Activated CD4-positive, alpha-beta T cell treated with anti-CD3 and anti-CD28 coated beads, Interleukin-2, amount 10 ng/mL, durations not matched to agents 7 days and 5 days (primary cell): ENCODE measurements at places on chromosomes 12 and 14. TPM values are rescaled to one million over a fixed set of nuclear protein-coding genes. Genes with fewer than 3 reads are reported as not detected.

DNA sequence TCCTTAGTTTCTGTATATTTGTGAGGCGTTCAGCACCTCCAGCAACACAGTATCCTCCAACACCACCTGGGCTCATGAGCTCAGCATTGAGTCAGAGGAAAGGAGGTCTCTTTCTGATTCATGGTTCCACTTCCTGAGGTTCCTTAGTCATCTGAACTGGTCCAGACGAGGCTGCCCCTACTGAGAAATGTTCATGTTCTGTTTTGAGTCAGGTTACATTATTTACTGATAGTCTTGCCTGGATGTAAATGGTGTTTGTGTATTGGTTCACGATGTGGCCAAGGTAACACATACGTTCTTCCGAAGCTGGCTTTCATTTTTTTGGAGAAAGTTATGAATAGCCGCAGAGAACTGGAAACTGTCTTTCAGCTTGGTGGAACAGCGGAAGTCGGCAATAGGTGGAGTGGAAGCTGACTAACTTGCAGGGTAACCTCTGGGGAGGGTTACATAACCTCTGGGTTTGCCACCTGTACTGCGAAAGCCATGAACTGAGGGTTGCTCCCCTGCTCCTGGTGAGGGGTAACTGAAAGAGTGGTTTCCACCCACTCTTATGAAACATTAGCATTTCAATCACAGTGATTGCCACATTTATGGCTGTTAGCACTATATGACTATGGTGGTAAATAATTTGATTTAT, 42.2 kb upstream of the MANSC4 start:
- H3K27me3 ChIP-seq, result peaks cover 30% of the 10 kb centered on the region
- H3K4me3 ChIP-seq, result peak overlapping the region; percentile 14
- H3K4me1 ChIP-seq, result peaks cover 29% of the 10 kb centered on the region
- H3K27ac ChIP-seq, result no peak overlapping the region
- H3K36me3 ChIP-seq, result no peaks in the 10 kb centered on the region

DNA sequence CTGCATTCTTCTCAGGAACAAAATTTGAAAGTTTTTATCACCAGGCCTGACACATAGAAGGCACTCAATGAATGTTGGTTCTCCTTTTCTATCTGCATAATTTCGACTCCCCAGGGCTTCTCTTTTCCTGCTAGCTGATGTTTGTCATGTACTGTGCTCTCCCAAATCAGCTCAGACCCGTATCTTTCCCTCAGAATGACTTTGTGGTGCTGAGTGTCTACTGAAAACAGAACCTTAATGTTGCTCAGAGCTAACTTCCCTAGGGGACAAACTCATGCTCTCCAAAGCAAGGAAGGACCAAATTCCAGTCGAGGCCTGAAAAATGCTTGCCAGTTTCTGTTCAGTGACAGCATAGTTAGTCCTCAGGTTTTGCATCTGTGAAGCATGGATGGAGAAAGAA, 1.9 kb downstream of the ARHGDIB start:
- H3K27ac ChIP-seq, result peak overlapping the region; percentile 99
- DNase-seq, result no peak
- H3K4me1 ChIP-seq, result peaks cover 49% of the 10 kb centered on the region

ANO2 gene
- not detected for total RNA-seq

BDKRB2 gene
- not detected for total RNA-seq

MNAT1 gene
- 27.8 TPM for total RNA-seq
